Activated CD4-positive, alpha-beta T cell treated with anti-CD3 and anti-CD28 coated beads for 36 hours (primary cell): ENCODE measurements at places on chromosomes 1 and 21. TPM values are rescaled to one million over a fixed set of nuclear protein-coding genes. Genes with fewer than 3 reads are reported as not detected.

DNA sequence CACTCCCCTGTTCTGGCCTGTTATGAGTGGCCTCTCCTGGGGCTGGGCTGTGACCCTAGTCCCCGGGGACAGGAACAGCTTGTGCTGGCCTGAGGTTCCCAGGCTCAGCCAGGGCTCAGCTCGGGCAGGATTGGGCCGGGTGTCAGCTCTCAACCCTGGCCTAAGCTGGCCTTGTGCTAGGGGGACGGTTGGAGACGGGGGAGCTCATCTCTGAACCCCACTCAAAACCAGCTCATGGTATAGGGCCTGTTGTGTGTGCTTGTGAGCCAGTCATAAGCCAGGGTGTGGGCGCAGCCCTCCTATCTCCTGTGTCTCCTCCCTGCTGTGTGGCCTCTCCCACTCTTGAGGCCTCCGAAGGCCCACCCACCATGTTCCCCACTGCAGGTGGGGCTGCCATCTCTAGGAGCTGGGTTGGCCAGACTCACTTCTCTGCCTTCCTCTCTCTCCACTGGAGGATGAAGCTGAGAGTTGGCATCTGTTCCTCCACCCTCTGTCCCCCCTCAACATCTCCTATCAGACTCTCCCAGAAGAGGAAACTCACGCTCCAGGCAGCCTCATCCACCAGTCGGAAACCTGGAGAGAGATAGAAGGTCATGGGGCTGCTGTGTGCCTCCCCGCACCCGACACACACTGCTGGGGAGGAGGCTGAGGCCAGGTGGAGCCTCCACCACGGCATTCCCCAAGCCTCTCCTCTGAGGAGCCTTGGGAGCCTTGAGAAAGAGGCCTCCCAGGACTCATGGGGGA lies 1.4 kb downstream of the PEAR1 start:
- no peak for DNase-seq

DNA sequence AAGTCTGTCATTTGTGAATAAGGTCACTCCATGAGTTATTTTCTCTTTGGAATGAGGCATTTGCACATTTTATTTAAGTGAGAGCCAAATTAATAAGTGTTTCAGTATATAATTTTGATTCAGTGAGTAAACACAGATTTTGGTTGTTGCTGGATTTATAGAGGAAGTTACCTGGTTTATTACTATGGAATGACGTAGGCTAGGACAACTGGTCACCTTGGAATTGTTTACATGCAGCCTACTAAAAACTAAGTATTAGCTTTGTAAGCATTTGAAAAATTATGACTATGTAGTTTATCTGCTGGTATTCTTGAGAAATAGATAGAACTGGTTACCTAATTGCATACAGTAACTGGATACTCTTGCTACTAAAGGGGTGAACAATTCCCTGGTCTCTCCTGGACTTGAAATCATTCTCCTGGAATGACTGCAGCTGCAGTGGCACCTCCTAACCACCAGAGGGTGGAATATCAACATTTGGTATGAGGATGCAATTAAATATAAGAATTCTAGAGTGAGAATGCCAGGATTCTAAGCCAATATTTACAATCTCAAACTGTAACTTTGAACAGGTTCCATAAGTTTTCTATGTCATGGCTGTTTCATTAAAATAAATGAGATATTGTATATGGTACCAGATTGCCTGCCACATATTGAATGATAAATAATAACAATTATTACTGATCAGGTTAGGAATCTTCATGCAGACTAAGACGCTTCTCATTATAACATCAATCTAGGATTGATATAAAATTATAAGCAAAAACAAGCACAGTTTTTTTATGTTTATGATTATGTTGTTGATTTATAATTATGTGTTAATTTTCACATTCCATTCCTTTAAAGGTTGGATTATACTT lies 3.5 kb upstream of the KRTAP27-1 start:
- DNase-seq: peak; percentile 46

DNA sequence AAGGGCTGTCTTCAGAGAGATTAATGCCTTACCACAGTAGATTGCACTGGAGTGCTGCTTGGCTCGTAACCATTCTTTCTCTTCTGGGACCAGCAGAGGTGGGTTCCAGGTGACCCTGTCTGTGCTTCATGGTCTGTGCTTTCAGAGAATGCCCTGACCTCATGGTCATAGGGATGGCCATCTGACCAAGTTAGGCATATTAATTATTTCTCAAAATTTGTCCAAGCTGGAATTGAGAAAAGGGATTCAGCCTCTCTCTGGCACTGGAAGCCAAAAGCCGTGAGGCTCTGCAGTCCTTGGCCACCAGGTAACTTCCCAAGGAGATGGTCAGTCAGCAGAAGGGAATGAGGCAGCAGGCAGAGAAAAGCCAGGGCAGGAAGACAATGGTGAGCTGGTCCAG lies 37.2 kb upstream of the TSPAN2 start:
- no peak for DNase-seq

- DNase-seq: no peak
Measured at GRCh38 chr1:110490791-110491451, 28.1 kb downstream of the KCNA10 start.

DNA sequence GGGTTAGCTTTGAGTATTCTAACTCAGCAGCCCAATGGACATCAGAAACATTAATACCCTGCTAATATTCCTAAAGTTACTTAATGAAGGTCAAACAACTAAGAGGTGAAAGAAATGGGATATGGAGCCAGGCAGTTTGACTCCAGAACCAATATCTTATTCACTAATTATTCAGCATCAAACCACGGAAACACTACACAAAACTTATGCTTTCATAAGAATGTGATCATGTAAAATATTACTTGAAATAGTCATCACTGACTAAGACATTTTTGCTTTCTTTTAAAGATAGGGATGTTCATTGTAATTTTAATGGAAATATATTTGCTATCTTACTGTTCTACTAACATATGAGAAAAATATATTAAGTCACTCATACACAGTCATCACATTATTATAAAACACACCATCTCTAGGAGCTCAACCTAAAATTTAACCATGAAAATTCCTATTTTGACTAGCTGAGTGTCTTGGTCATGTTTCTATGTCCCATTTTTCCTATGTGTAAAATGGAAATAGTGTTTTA lies 240.9 kb downstream of the KCTD3 start:
- no peak for DNase-seq

Gene GUCA2B
- total RNA-seq: not detected
